ENCODE measurements at places on chromosomes 3 and 15. TPM values are rescaled to one million over a fixed set of nuclear protein-coding genes. Genes with fewer than 3 reads are reported as not detected.

DNA sequence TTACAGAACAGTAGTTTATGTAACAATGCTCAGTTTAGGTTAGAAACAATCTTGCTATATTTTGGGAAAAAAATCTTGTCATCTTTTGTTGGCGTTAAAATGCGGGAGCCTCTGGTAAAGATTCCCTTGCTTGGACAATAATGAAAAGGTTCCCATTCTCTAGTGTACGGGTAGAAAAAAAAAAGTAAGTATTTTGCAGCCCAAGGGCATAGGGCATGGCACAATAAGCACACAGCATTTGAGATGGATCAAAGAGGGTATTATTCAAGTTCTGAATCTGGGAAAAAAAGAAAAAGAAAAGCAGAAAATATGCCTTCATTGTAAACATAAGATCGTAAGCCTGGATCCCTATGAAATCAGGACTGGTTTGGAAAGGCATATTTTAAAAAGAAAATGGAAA lies 408.6 kb upstream of the ROBO2 start:
- H3K36me3 ChIP-seq = no peaks in the 10 kb centered on the region

The SCN11A gene
- total RNA-seq = 0.05 TPM

The OR5H14 gene
- total RNA-seq = not detected

The C3orf20 gene
- 0.10 TPM for total RNA-seq

DNA sequence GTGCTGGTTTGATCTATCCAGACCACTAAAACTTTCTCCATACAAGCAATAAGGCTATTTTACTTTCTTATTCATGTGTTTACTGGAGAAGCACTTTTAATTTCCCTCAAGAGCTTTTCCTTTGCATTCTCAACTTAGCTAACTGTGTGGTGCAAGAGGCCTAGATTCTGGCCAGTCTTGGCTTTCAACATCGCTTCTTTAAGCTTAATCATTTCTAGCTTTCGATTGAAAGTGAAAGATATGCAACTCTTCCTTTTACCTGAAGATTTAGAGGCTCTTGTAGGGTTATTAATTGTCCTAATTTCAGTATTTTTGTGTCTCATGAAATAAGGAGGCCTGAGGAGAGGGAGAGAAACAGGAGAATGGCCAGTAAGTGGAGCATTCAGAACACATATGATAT lies 234.8 kb upstream of the GADL1 start:
- peaks cover 3% of the 10 kb centered on the region for H3K36me3 ChIP-seq
- no peaks in the 10 kb centered on the region for H3K27me3 ChIP-seq
- DNase-seq = no peak
- H3K27ac ChIP-seq = no peak overlapping the region

- no peak overlapping the region for H3K4me3 ChIP-seq
- no peak for DNase-seq
- H3K27me3 ChIP-seq = no peaks in the 10 kb centered on the region
- H3K27ac ChIP-seq = no peak overlapping the region
- no peaks in the 10 kb centered on the region for H3K4me1 ChIP-seq
These were observed 592.8 kb downstream of the TUSC7 start for GRCh38 chr3:117302428-117302827.

DNA sequence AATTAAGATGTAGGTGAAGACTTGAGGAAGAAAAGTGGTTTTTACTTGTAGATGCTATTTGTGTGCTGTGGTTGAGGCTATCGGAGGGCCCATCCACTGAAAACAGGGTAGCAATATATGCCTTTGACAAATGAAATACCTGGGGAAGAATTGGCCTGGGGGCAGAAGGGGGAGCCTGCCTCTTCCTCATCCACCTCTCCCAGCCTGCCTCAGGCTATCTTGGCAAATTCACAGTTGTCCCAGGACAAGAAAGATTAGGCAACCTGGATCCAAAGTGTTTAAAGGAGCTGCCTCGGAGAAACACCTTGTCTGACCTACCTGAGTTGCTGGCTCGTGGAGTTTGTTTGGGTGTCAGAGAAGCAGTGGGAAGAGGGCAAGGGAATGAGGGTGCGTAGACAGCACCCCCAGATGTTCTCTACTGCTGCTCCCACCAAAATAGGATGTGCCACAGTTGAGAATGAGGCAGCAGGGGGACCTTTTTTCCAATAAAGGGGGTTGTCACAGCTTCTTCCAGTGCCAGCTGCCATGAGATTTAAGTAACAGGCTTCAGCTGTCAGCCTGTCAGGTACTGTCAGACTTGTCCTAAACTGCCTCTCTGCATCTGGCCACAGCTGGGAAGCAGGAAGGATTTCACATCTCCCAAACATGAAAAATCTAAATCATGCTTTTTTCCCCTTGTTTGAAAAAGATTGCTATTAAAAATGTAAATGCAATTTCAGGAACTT lies 9.2 kb downstream of the PLEKHO2 start:
- no peak overlapping the region for H3K4me3 ChIP-seq
- H3K27me3 ChIP-seq = no peaks in the 10 kb centered on the region
- no peak overlapping the region for H3K27ac ChIP-seq

GRCh38 chr3:33758864-33759263 lies 39.6 kb upstream of the PDCD6IP start:
- H3K27ac ChIP-seq = no peak overlapping the region
- H3K27me3 ChIP-seq = peaks cover 6% of the 10 kb centered on the region
- H3K4me1 ChIP-seq = peaks cover 1% of the 10 kb centered on the region
- peaks cover 4% of the 10 kb centered on the region for H3K36me3 ChIP-seq
- H3K4me3 ChIP-seq = no peak overlapping the region

- H3K27ac ChIP-seq = no peak overlapping the region
- H3K27me3 ChIP-seq = no peaks in the 10 kb centered on the region
- no peaks in the 10 kb centered on the region for H3K36me3 ChIP-seq
- no peak for DNase-seq
- peaks cover 5% of the 10 kb centered on the region for H3K4me1 ChIP-seq
- no peak overlapping the region for H3K4me3 ChIP-seq
These were observed 24.9 kb upstream of the GNB4 start for GRCh38 chr3:179476215-179476614.

- peaks cover 9% of the 10 kb centered on the region for H3K4me1 ChIP-seq
- no peaks in the 10 kb centered on the region for H3K27me3 ChIP-seq
- no peak overlapping the region for H3K27ac ChIP-seq
- peaks cover 60% of the 10 kb centered on the region for H3K36me3 ChIP-seq
- no peak overlapping the region for H3K4me3 ChIP-seq
These were observed 161.6 kb downstream of the TBL1XR1 start for GRCh38 chr3:177035676-177036075.

- peaks cover 6% of the 10 kb centered on the region for H3K27me3 ChIP-seq
- DNase-seq = no peak
- H3K4me1 ChIP-seq = peaks cover 3% of the 10 kb centered on the region
- H3K4me3 ChIP-seq = no peak overlapping the region
- H3K36me3 ChIP-seq = no peaks in the 10 kb centered on the region
These were observed 24.6 kb downstream of the ITGA11 start for GRCh38 chr15:68407141-68407885.

The CCR3 gene
- not detected for total RNA-seq

- DNase-seq = no peak
- no peaks in the 10 kb centered on the region for H3K4me1 ChIP-seq
- no peaks in the 10 kb centered on the region for H3K36me3 ChIP-seq
- no peak overlapping the region for H3K27ac ChIP-seq
These were observed 279.6 kb downstream of the KLF13 start for GRCh38 chr15:31606194-31606669.

DNA sequence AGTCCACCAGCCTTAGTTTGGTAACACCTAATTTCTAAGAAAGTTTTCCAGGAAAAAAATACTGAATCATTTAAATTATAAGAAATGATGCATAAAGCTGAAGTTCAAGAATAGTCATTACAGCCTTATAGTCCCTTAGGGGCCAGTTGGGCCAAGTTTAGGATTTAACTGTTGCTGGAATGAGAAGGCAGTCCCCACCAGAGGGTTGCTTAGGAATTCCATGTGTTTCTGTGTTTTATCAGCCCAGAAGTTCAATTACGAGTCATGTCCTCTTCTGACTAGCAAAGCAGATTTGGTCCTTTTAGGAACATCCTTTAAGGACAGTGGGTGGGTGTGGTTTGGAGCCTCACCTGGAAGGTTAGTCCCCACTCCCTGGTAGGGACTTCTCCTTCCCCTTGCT lies 57.0 kb upstream of the NR2E3 start:
- no peak overlapping the region for H3K27ac ChIP-seq
- no peaks in the 10 kb centered on the region for H3K4me1 ChIP-seq
- H3K27me3 ChIP-seq = peaks cover 17% of the 10 kb centered on the region

All from activated CD4-positive, alpha-beta T cell treated with anti-CD3 and anti-CD28 coated beads, Interleukin-2, amount 10 ng/mL, durations not matched to agents 7 days and 5 days (primary cell).